ENCODE measurements at places on chromosomes 6 and 20. TPM values are rescaled to one million over a fixed set of nuclear protein-coding genes. Genes with fewer than 3 reads are reported as not detected.

DNA sequence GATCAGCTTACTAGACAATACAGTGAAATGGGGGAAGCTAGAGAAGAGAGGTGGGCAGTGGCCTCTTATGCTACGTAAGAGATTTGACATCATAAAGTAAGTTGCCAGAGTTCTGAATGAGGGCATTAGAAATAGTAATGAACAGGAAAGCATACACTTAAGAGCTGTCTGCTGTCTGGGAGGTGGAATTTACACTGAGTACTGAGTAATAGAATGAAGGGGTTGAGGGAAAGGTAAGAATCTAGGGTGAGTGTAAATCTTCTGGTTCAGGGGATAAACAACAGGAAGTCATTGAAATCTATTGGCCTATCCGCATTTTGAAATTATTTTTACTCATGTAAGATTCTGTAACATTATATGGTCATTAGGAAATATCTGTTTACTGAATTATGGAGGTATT is 35.8 kb downstream of the HLA-DMB start:
- DNase-seq = no peak

DNA sequence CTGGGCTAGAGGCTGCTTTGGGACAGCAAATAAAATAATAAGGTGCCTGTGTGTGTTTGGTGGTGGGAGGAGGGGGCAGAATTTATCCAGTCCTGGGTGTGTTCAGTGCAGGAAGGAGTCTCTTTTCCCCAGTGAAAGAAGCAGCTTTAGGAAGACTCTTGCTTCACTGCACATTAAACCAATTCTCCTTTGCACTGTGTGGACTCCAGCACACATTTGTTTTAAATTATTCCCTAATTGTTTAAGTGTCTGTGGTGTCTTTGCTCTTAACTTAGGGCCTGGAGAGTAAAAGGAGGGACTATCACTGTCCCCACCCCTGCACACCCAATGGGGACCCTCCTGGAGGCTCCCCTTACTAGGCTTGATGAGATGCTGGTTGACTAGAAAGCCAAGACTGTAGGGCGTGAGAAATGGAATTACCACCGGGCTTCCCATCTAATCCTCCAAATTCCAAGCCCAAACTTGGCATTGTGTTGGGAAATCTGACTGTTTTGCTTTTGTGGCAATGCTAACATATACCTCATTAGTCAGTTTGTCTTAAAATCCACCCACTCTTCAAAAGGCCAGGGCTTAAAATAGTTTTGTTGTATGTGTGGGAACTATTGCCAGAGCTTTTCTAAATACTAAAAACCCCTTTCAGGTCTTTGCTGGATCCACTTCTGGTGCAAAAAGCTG is 13.5 kb upstream of the DAAM2 start:
- DNase-seq = no peak

GRCh38 chr6:156791320-156791850 is 14.2 kb downstream of the ARID1B start:
- peak; percentile 57 for DNase-seq

GRCh38 chr6:152458648-152459644 is 178.2 kb downstream of the SYNE1 start:
- DNase-seq = no peak

- no peak for DNase-seq
Measured at GRCh38 chr6:97203343-97203742, 79.7 kb downstream of the MMS22L start.

DNA sequence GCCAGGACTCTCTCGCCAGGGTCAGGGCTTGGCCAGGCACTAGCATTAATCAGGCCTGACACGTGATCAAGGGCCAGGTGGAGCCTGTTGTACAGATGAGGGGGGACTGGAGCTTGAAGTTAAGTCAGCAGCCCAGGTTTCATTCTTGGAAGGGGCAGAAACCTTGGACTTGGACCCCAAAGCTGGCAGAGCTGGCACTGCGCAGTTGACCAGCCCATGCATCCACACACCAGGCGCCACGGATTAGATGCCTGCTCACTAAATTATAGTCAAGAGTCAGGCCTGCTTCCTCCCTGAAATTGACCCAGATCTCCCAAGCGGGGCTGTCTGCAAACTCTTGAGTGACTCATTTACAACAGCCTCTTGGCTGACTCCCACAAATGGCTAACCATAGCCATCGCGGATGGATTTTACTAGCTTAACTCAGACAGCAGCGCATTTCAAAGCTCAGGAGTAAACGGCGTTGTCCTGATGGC is 4.1 kb upstream of the TAF4 start:
- DNase-seq = no peak

DNA sequence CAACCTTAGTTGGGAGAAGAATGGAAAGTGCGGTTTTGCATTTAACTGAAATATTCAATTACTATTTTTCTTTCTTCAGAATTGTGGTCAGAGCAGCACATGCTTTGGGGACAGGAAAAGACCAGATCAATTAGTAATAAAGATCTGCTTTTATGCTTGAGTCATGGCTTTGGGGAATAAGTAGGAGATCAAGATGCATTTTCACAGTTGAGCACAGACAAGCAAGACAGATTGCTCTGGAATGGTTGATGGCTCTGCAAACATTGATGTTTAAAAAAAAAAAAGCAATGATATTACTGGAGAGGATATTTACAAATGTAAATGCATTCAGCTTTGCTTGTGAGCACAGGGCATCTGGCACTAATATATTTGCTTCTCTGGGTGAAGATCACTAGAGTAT is 224.4 kb upstream of the SASH1 start:
- no peak for DNase-seq

- no peak for DNase-seq
Measured at GRCh38 chr6:134123666-134124208, 71.3 kb upstream of the SLC2A12 start.

GRCh38 chr20:31675828-31676608 is 38.3 kb downstream of the COX4I2 start:
- DNase-seq = no peak

GRCh38 chr20:48703107-48703506 is 124.7 kb downstream of the PREX1 start:
- DNase-seq = no peak

- peak; percentile 65 for DNase-seq
Measured at GRCh38 chr6:133606852-133607251, 282.1 kb upstream of the TCF21 start.

- DNase-seq = no peak
Measured at GRCh38 chr6:9999796-10000195, 415.1 kb downstream of the TFAP2A start.

- no peak for DNase-seq
Measured at GRCh38 chr6:34155471-34156300, 9.8 kb upstream of the GRM4 start.

DNA sequence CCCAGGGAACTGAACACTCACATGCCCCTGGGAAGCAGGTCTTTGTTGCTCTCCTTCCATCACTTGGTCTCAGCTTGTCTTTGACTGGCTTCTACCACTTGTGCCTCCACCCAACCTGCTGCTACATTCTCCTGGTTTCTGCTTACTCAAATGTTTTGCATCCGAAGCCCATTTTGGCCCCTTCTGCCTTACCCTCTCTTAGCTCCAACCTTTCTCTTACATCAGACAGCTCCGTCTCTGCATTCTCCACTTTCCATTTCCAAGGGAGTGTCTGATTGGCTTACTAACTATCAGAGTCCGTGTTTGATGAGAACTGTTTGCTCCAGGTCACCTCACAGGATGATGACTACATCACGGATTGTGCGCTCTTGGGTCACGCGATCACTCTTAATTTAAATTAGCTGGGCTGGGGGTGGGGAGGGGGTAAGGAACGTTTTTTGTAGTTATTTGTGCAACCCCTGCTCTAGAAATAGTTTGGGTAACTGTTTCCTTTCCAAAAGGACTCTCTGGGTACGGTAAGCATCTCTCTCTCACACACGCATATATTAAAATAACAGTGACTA is 844 bp upstream of the ABRACL start:
- DNase-seq = no peak

DNA sequence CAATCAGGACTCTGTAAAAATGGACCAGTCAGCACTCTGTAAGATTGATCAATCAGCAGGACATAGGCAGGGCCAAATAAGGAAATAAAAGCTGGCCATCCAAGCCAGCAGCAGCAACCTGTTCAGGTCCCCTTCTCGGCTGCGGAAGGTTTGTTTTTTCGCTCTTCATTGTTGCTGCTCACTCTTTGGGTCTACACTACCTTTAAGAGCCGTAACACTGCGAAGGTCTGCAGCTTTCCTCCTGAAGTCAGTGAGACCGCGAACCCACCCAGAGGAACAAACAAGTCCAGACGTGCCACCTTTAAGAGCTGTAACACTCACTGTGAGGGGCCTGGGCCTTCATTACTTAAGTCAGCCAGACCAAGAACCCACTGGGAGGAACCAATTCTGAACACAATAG is 223.2 kb upstream of the EXOC2 start:
- no peak for DNase-seq

- DNase-seq = no peak
Measured at GRCh38 chr20:62219101-62219991, 732 bp downstream of the HRH3 start.

- no peak for DNase-seq
Measured at GRCh38 chr6:136225496-136225895, 24.6 kb downstream of the MTFR2 start.

DNA sequence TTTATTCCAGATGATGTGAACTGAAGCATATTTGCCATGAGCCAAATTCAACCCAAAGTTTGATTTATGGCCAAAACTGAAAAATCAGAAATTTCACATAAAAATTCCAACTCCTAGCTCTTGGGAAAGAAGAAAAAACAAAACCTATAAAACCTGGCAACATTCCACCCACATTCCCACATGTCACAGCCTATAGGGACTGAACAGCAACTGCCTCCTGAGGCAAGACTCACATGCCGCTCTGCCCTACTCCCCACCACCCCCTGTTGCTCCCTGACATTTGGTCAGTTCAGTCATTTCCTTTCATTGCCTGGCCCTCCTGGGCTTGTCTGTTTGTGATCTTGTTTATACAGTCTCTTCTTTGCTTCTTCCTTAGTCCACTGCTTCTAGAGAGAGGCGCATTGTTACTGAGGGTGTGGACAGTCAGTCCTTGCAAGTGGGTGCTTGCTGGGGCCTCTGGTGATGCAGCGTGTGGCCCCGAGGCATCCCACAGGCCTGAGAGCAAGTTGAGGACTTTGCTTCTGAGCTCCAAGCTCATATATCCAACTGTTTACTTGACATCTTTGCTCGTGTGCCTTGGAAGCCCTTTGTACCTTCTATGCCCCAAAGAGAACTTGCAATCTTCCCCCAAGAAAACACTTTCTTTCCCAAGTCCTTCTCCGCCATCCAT is 31.4 kb downstream of the NFATC2 start:
- no peak for DNase-seq

GRCh38 chr20:36523341-36523740 is 18.0 kb upstream of the MYL9 start:
- no peak for DNase-seq

DNA sequence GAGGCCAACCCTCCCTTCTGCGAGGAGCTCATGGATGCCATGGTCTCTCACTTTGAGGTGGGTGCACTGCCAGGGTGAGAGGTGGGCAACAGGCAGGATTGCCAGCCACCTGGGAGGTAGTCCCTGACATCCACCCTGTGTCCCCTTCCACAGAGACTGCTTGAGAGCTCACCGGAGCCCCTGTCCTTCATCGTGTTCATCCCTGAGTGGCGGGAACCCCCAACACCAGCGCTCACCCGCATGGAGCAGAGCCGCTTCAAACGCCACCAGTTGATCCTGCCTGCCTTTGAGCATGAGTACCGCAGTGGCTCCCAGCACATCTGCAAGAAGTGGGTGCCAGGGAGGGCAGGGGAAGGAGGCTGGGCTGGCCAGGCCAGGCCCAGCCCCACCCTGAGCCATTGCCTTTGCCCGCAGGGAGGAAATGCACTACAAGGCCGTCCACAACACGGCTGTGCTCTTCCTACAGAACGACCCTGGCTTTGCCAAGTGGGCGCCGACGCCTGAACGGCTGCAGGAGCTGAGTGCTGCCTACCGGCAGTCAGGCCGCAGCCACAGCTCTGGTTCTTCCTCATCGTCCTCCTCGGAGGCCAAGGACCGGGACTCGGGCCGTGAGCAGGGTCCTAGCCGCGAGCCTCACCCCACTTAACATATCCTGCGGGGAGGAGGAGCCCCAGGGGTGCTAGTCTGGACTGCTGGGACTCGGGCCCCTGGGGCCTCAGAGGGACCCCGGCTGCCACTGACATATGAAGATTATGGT is 12.8 kb downstream of the PCIF1 start:
- DNase-seq = no peak

DNA sequence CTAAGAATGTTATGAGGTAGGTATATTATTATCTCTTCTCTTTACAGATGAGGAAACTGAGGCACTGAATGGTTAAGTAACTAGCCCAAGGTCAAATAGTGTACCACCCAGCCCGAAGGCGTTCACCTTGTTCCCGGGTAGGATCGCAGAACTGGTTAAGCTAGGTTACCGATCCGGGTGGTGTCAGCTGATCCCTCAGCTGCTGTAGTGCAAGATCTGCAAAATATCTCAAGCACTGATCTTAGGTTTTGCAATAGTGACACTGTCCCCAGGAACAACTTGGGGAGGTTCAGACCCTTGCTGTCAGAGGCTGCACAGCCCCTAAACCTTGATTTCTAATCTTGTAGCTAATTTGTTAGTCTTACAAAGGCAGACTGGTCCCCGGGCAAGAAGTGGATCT is 28.1 kb downstream of the SLC52A3 start:
- no peak for DNase-seq

DNA sequence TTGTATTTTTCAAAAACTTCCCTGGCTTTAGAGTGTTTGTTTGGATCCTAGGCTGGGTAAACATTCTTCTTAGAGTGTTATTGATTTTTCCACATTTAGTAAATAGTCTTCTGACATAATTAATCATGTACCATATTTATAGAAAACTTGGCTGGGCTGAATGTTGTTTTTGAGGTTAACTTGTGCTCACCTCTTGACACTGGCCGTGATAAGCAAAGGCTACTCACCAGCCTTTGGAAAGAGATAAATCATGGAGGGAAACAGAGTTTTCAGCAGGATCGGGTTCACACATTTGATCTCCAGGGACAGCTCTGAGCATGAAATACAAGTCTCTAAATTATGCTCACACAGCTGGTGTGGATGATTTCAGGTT is 6.2 kb upstream of the CD93 start:
- no peak for DNase-seq

GRCh38 chr6:79544939-79545450 is 7.8 kb upstream of the LCA5 start:
- DNase-seq = peak; percentile 84

DNA sequence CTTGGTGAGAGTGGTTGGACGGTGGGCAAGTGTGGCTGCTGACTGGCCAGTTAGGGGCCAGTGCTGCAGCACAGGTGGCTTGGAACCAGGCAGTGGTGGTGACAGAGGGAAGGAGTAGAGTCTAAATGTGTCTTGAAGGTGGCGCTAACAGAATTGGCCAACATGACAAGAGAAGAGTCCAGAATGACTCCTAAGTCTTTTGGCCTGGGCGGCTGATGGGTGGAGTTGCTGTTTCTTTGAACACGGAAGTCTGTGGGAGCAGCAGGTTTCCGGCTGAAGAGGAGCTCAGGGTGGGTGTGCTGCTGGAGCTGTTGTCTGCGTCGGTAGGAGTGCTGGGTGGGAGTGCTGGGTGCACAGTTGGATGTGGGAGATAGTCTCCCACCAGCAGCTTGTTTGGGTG is 10.1 kb downstream of the LSM14B start:
- no peak for DNase-seq

The PTCRA gene
- 0.84 TPM for polyA plus RNA-seq

The OTOR gene
- not detected for polyA plus RNA-seq

The COL9A1 gene
- polyA plus RNA-seq = 1.5 TPM

The RPP40 gene
- 10.3 TPM for polyA plus RNA-seq

The FBXL4 gene
- polyA plus RNA-seq = 23.6 TPM

The B3GAT2 gene
- polyA plus RNA-seq = 1.9 TPM

The MEP1A gene
- polyA plus RNA-seq = 0.28 TPM
